ENCODE measurements at places on chromosomes 3 and 15. TPM values are rescaled to one million over a fixed set of nuclear protein-coding genes. Genes with fewer than 3 reads are reported as not detected.

DNA sequence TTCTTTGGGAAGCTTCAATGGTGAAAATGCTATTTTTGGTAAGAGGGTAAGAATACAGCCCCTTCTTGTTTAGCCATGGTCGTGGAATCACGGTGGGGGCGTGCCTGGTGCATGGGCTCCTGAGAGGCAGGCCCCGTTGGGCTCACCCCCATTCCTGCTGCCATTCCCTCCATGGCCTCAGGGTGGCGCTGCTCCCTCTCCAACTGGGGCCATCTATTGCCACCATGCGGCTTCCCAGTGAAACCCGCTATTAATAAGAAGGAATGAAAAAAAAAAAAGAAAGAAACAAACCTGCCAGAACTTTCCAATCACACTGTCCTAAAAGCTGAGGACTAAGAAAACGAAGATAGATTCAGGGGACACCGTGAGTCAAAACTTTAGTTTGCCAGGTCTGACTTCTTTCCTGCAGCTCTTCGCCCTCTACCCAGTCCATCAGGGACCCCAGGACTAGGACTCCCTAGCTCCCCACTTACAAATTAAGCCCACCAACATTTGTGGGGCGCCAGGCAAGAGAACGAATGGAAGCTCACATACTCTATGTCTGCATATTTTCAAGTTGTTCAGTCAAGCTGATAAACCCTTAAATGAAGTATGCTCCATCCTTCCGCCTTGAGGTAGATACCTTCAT, 30.6 kb upstream of the ABHD2 start:
- no peaks in the 10 kb centered on the region for H3K36me3 ChIP-seq
- DNase-seq = peak; percentile 95
- no peaks in the 10 kb centered on the region for H3K27me3 ChIP-seq
- peaks cover 20% of the 10 kb centered on the region for H3K4me1 ChIP-seq
- H3K27ac ChIP-seq = no peak overlapping the region

DNA sequence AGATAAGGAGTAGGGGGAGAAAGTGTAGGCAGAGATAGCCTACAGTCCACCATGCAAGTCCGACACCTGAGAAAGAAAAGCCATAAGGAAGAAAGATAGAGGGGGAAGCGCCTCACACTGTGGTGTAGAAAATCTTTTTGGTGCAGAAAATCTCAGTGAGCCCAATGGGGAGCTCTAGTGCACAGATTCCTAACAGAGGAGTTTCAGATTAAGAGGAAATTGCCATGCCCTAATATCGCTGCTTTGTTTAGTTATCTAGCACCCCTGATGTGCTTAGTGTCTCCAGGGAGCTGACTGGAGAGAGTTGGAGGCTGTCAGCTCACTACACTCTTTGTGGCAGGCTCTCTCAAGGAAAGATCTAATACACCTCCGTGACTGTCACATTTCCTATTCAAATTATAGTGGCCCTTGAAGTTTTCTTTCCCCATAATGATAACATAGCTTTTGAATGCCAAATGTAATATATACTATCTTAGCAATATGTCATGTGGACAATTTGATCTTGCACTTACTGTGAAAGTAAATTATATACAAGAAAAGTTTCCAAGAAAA, 33.7 kb downstream of the CGGBP1 start:
- no peaks in the 10 kb centered on the region for H3K36me3 ChIP-seq
- H3K4me3 ChIP-seq = no peak overlapping the region
- no peak for DNase-seq

DNA sequence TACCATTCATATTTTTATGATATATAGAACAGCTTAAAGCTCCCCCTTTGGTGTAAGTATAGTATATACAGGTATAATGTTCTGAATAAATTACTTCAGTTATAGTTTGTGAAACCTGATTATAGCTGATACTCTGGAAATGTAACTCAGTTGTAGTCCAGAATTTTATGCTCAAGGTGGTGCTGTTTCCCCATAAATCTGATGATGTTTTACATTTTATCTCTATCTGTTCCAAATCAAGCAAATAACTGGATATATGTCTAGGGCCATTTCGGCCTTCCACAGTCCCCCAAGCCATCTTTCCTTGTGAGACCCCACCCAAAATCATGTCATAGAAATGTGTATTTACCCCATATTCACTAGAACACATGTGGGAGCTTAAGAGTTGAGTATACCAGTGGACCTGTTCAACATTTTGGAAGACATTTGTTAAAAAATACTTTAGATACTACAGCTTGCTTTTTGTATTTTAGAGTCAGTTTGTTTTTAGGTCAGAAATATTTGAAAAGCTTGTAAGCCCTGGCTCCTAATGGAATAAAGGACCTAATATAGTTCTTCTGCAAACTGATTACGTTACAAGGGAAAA, 107.1 kb downstream of the ATG7 start:
- no peaks in the 10 kb centered on the region for H3K27me3 ChIP-seq
- no peak for DNase-seq
- no peak overlapping the region for H3K4me3 ChIP-seq
- H3K4me1 ChIP-seq = peaks cover 60% of the 10 kb centered on the region
- no peaks in the 10 kb centered on the region for H3K36me3 ChIP-seq

SELENOT gene
- total RNA-seq = 67.9 TPM

Data from osteocyte (in vitro differentiated cells).